ENCODE measurements at places on chromosomes 7 and 10. TPM values are rescaled to one million over a fixed set of nuclear protein-coding genes. Genes with fewer than 3 reads are reported as not detected.

The H2BK1 gene
- total RNA-seq: not detected

The TYW1 gene
- 17.9 TPM for total RNA-seq

The CALCR gene
- total RNA-seq: 4.0 TPM

The PCDH15 gene
- total RNA-seq: not detected

The C10orf62 gene
- not detected for total RNA-seq

The FOXP2 gene
- total RNA-seq: 0.28 TPM

The FRAT1 gene
- total RNA-seq: 6.2 TPM

The TRPV5 gene
- not detected for total RNA-seq

The LOXL4 gene
- total RNA-seq: 1.4 TPM

The CFAP70 gene
- 0.45 TPM for total RNA-seq

All from H7 (cell line).